ENCODE measurements at places on chromosomes 1 and 21.

- no peak for DNase-seq
Measured at GRCh38 chr1:121483234-121483633, 298.5 kb downstream of the SRGAP2C start.

- DNase-seq: no peak
Measured at GRCh38 chr1:114700036-114700600, 4.8 kb upstream of the AMPD1 start.

DNA sequence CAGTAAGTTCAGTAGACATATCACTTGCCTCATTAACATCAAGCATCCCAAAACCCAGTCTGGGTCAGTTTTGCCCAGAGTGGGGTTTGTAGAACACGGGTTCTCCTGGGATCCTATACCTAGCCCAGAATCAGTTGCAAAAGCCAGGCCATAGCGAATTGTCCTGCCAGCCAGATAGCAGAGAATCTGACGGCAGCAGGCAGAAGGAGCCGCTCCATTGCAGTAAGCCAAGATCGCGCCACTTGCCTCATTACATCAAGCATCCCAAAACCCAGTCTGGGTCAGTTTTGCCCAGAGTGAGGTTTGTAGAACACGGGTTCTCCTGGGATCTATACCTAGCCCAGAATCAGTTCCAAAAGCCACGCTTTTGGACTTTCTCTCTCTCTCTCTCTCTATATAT is 19.1 kb downstream of the NDUFS5 start:
- DNase-seq: no peak

DNA sequence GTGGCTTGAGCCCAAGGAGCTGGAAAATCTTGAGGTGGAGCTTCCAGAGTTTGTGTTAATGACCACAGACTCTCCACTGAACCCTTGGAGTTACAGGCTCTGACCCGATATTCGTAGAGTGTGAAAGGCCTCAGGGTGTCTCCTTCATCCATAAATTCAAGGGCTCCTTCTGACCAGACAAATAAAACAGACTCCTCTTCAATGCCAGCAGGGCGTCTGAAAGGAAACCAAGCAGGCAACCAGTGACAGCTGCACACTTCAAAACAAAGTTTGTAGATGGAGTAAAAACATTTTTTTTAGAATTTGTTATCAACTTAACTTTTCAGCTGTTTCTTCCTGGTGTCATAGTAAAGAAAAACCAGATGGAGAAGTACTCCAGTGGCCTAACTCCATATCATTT is 161.1 kb downstream of the KCTD3 start:
- DNase-seq: no peak

DNA sequence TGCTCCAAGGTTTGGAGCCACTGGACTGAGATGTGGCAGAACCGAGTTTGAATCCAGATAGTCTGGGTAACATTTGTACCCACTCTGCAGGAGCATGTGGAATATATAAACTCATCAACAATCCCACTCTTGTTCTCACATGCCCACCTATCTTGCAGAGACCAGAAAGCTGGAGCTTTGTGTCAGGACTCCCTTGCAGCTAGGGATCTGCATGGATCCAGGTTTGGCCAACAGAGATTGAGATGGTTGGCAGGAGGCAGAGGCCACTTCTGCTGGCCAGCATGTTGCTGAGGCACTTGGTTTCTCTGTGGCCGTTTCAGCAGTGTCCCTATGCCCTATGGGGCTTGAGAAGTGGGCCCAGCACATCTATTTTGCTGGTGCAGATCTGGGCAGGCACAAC is 208.3 kb downstream of the KAZN start:
- no peak for DNase-seq

GRCh38 chr1:40161125-40161887 is at the start of gene RLF:
Gene RLF (plus strand): TSS chr1:40161387. CDS start chr1:40161400, 13 bp downstream.
- peak; percentile 95 for DNase-seq

DNA sequence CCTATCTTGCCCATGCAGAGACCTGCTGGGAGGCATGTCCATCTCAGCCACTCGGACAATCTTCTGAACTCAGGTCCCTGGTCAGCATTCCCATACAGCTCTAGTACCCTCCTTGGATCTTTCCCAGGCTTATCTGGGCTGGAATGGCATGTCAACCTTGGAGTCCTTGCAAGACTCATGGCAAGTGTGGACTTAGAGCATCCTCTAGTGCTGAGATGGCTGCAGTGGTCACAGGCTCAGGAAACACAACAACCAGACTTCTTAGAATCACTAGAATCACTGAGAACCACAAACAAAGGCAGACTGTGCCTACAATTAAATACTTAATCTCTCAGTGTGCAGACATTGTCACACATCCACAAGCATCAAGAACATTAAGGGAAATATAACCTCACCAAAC is 73.1 kb upstream of the TSHB start:
- peak; percentile 6 for DNase-seq

Measured in AG08396 (cell line).